ENCODE measurements at places on chromosomes 13 and 19.

GRCh38 chr19:13260883-13261653, 110.9 kb downstream of the IER2 start:
- DNase-seq = no peak

GRCh38 chr19:3243819-3244700, 19.6 kb downstream of the CELF5 start:
- DNase-seq = no peak

GRCh38 chr13:51865838-51866237, 4.1 kb downstream of the CCDC70 start:
- no peak for DNase-seq

DNA sequence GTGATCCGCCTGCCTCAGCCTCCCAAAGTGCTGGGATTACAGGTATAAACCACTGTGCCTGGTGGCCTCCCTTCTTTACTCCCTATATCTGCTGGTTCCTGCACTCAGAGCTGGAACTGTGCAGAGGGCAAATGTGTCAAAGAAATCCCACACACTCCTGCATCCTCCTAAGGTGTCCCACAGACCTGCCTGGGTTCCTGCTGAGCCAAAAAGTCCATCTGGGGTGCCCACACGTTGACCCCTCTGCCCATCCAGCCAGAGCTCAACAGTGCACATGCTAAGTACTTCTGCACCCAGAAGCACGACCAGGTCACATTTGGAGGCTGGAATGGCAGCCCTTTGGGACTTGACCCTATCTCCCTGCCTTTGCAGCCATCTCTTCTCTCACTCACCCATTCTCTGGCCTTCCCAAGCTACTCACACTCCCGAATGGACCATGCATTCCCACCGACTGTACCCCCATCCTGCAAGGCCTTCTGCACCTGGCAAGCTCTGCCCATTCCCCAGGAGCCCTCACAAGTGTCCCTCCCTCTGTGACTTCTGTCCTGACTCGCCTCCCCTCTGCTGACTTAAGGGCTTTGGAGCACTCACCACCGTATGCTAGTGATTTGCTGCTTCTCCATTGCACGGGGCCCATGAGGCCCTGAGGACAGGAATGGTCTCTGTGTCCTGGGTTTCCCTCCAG, 152.1 kb downstream of the KCTD15 start:
- no peak for DNase-seq

- no peak for DNase-seq
Observed at GRCh38 chr13:59665184-59665583, 498.5 kb downstream of the DIAPH3 start.

GRCh38 chr19:32388393-32388855, 17.1 kb upstream of the DPY19L3 start:
- no peak for DNase-seq

- DNase-seq = no peak
Observed at GRCh38 chr19:3506384-3507340, 551 bp downstream of the FZR1 start.

DNA sequence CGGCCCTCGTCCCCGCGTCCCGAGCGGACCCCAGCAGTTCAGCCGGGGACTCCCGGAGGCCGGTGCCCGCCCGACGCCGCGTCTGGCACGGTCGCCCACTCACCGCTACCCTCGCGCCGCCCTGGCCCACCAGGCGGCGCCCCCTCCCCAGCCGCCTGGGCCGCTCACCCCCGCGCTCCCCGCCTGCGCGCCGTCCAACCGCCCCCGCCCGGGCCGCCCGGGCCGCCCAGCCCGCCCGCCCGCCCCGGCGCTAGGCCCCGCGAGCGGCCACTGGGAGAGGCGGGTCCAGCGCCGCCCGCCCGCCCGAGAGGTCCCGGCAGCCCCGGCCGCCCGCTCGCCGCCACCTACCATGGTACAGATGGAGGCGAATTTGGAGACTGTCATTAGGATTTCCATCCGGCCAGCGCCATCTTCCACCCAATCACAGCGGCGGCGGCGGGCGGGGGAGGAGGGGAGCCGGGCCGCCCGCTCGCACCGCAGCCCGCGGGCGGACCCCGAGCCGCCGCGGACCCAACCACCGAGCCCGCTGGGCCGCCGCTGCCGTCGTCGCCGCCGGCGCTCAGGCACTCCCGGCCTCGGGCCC, at the start of gene USP12:
Gene USP12 (minus strand): TSS at position 568 of the 583 bp plus-strand sequence. CDS start 172 bp downstream, at position 396.
- peak; percentile 39 for DNase-seq

DNA sequence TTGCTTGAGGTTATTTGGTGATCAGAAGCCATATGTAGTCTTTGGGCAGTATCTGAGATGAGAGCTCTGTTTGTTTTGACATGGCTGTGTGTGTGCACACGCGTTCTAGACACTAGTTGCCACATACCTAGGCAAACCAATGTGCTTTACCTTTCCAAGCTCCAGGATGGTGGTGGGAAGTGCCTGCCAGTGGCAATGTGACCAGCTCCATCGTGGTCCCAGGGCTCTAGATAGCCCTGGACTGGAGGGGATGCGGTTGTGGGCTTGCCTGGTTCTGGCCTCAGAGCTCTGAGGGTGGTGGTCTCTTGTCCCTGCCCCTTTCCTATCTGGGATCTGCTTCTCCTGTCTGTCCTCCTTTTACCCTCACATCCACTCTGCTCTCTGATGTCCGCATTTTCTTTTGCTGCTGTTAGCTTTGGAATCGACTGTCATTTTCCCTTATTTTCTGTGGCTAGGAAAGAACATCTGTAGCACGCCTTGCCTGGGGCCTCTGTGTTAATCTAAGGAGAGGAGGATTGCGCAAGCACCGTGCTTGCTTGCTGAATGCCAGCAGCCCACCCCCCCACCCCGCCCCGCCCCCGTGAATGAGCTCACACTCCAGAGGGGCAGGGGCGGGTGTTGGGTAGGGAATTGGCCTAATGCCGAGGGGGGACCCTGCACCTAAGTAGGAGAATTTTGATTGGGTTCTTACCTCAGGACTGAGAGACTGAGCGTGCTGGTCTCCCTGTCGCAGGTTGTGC, 89.5 kb downstream of the ARHGEF7 start:
- no peak for DNase-seq

DNA sequence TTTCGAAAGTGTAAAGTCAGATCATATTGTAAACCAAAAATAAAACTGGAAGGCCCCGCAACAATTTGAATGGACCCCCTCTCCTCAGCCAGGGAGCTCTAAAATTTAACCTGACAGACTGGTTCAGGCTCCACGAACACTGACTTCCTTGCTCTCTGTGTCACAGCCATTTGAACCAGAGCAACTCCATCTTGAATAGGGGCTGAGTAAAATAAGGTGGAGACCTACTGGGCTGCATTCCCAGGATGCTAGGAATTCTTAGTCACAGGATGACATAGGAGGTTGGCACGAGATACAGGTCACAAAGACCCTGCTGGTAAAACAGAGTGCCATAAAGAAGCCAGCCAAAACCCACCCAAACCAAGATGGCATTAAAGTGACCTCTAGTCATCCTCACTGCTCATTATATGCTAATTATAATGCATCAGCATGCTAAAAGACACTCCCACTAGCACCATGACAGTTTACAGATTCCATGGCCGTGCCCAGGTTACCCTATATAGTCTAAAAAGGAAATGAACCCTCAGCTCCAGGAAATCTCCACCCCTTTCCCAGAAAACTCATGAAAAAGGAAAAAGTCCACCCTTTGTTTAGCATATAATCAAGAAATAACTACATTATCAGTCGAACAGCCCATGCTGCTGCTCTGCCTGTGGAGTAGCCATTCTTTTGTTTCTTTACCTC, 43.1 kb downstream of the RFXAP start:
- DNase-seq = no peak

DNA sequence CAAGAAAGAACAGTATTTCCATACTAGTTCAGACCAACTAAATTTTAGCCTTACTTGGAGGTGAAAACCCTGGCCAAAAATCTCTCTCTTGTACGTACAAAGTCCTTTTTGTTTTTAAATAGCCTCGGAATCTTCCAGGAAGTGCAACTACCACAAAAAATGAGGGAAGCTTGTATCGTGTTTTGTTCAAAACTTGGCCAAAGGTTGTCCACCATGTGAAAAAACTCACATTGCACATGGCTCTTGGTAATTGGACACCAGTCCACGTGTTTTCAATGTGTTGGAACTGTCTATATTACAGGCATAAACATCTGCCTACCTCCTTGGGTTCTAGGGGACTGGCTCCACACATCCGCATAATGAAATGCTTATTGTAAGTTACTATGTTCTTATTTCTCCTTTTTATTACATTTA, 15.2 kb upstream of the STRN4 start:
- DNase-seq = no peak

DNA sequence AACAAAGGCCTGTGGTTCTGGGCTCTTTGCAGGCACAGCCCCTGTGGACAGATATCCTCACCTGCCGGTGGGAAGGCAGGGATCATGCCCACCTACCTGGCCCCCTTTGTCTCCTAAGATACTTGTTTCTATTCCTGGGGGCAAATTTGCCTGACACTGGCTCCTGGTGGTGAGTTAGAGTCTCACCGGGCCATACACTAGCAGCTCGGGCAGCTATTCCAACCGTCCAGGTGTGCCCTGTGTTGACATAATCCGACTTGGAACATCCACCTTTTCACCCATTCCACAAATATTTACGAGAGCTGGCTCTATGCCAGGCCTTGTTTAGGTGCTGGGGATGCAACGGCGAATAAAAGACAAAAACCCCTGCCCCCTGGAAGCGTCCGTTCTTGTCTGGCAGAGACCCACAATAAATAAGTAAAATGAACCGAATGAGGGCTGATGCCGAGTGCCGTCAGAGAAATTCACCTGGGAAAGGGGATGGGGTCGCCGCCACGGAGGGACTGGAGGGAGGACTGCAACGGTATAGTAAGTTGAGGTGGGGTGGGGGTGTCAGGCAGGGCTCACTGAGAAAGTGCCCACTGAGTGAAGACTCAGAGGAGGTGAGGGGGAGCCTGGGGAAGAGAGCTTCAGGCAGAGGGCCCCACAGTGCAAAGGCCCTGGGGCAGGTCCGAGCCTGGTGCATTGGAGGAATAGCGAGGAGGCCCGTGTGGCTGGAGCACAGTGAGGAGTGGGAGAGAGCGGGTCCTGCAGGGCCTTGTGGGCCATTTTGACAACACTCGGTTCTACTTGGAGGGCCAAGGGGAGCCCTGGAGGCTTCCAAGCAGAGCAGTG, 43.2 kb upstream of the RANBP3 start:
- DNase-seq = peak; percentile 77

DNA sequence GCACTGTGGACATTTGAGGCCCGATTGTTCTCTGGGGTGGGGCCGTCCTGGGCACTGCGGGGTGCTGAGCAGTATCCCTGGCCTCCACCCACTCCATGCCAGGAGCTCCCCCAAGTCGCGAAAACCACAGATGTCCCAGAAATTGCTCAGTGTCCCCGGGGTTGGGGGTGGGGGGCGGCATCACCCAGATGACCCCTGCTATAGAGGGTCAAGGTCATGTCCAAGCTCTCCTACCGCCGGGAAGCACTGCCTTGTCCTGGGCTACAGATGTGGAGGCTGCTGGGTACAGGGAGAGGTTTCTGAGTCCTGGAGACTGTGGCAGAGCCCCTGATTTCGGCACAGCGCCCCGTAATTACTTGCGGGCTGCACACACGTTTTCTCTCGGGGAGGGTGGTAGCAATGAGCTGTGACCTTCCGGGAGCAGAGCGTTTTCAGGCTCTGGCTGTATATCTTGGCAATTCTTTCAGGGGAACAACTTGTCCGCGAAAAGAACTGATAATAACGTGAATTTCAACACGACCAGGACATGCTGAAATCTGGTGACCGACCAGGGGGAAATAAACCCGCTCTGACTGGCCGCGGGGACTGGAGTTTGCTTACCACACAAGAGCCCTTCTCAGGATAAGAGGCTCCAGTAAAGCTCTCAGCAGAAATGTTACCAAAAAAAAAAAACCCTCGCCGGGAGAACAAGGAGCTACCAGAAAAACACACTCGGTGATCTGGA, 68.1 kb downstream of the GNG7 start:
- DNase-seq = no peak

- no peak for DNase-seq
Observed at GRCh38 chr13:61170856-61171255, 244.8 kb downstream of the PCDH20 start.

- peak; percentile 95 for DNase-seq
Observed at GRCh38 chr19:18279516-18280246, 1.7 kb downstream of the JUND start.

GRCh38 chr19:43638214-43638994, 1.2 kb downstream of the CADM4 start:
- no peak for DNase-seq

- no peak for DNase-seq
Observed at GRCh38 chr13:113103646-113104045, 1.9 kb upstream of the F7 start.

- no peak for DNase-seq
Observed at GRCh38 chr19:46411088-46411924, 2.1 kb downstream of the CCDC8 start.

DNA sequence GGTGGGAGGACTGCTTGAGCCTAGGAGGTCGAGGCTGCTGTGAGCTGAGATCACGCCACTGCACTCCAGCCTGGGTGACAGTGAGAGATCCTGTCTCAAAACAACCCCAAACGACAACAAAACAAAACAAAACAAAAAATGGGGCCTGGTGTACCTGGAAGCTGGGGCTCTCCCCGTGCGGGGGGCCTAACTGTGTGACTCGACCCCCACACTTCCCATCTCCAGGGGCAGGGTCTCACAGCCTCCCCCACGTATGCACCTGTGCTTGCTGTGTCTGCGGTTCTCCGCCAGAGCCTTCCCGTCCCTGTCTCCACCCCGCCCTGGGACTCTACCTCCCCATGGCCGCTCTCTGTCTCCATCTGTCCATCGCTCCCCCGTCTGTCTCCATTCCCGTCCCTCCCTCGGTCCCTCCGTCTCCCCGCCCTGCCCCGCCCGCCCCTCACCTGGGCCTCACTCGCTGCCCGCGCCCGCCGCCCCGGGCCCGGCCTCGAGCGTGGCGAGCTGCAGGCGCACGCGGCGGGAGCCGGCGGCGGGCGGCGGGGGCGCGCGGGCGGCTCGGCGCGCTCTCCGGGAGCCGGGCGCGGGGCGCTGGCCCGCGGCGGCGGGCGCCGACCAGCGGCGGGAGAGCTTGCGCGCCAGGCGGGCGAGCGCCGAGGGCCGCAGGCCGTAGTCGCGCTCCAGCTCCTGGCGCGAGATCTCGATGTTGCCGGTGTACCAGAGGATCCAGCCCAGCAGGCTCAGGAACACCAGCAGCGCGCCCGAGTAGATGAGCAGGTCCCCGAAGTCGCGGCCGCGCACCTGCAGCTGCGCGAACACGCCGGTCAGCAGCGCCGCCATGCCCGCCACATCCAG, 587 bp downstream of the TMEM238 start:
- DNase-seq = peak; percentile 40

GRCh38 chr13:108948251-108948671, 318.9 kb downstream of the MYO16 start:
- DNase-seq = no peak

DNA sequence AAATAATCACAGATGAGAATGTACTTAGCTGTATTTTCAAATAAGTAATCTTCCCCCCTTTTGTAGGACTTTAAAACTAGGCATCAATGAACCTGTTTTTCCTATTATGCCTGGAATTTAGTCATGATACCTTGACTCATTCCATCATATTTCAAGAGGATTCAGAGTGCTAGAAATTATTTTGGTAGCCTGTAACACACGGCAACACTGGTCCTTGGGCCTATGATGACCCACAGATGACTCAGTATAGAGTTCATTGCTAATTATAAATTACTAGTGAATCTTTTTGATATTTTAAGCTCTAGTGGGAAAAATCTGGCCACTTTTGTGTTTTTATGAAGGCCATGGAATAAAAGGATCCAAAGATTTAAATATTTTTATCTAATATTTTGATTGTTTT, 26.0 kb upstream of the GARRE1 start:
- no peak for DNase-seq

- no peak for DNase-seq
Observed at GRCh38 chr13:67156723-67157060, 73.4 kb downstream of the PCDH9 start.

GRCh38 chr19:39971380-39972035, 543 bp downstream of the PSMC4 start:
- no peak for DNase-seq

- no peak for DNase-seq
Observed at GRCh38 chr13:91303031-91303430, 44.5 kb upstream of the MIR17HG start.

Measured in NCI-H1092 treated with DMSO at 0.1 percent for 48 hours (cell line).